ENCODE measurements at places on chromosomes 6 and 20. TPM values are rescaled to one million over a fixed set of nuclear protein-coding genes. Genes with fewer than 3 reads are reported as not detected.

The STX7 gene
- total RNA-seq: 15.3 TPM

DNA sequence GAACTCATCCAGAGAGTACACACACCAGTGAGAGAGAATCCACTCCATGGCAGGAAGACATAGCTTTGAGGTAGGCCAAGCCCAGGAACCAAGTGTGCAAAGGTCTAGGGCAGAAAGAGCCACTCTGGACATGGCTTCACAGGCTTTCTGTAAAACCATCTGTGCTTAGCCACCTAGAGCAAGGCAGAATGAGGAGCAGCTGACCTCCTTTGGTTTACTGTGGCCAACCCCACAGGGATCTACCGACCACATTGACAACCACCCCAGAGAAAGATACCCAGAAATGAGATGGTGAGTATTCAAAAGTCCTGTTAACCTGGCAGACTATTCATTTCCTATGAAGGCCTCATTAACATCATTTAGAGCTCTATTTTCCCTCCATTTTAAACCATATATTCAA is 10.5 kb downstream of the ZHX3 start:
- DNase-seq: no peak

- DNase-seq: no peak
These were observed 7.7 kb upstream of the SIGLEC1 start for GRCh38 chr20:3720068-3720467.

DNA sequence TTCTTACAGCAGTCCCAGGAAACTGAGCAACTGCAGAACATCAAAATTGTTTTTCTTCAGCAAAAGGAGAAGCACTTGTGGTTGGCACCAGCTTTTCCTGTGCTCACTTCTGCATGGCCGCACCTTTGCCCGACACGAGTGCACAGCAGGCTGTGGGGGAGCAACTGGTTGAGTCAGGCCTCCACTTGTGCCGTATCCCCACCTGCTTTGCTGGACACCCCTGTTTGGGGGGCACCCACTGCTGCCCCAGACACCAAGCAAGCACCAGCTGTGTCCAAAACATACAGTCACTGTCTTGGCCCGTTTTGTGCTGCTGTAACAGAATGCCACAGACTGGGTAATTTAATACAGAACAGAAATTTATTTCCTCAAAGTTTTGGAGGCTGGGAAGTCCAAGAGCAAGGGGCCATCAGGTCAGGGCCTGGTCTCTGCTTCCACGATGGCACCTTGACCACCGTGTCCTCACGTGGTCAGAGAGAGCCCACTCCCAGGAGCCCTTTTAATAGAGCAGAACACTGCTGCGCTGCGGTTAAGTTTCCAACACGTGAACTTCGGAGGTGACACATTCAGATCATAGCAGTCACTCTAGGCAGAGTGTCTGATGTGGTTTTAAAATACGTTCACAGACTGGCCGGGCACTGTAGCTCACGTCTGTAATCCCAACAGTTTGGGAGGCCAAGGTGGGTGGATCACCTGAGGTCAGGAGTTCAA is 8.7 kb upstream of the GMEB2 start:
- DNase-seq: peak; percentile 77

- peak; percentile 78 for DNase-seq
These were observed at the start of gene ANKEF1 for GRCh38 chr20:10034717-10035571. TSS of gene ANKEF1 (plus strand) at chr20:10034987. CDS start at chr20:10038302, 3,315 bp downstream.

DNA sequence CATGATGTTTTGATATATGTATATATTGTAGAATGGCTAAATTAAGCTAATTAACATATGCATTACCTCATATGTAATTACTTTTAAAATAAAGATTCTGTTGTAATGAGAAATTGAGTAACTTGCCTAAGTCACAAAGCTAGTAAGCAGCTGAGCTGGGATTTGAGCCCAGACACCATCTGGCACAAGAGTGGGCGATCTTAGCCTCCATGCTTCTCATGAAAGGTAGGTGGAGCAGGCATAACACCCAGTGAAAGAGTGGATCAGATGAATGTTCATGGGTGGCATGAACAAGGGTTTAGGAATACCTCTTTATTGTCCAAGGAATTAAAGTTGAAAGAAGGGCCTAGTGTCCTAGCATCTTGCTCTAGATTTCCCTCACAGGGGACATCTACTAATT is 365.4 kb downstream of the TFAP2B start:
- no peak for DNase-seq
